Testis (tissue), 5 donors: ENCODE measurements at places on chromosomes 2 and 18. TPM values are rescaled to one million over a fixed set of nuclear protein-coding genes. Genes with fewer than 3 reads are reported as not detected.

Gene CNDP1
- 0.31 TPM for total RNA-seq

Gene SF3B1
- total RNA-seq = 293 TPM

Gene C1QL2
- 0.55 TPM for total RNA-seq

Gene ITGB1BP1
- 31.3 TPM for total RNA-seq

Gene PLCL1
- total RNA-seq = 2.1 TPM
